DND-41 (cell line): ENCODE measurements at places on chromosomes 5 and 9.
A peak's percentile ranks its signal among the peaks of the same experiment; 100 is the strongest.

GRCh38 chr5:146919304-146919703 is 40.7 kb upstream of the PPP2R2B start:
- DNase-seq, result no peak

DNA sequence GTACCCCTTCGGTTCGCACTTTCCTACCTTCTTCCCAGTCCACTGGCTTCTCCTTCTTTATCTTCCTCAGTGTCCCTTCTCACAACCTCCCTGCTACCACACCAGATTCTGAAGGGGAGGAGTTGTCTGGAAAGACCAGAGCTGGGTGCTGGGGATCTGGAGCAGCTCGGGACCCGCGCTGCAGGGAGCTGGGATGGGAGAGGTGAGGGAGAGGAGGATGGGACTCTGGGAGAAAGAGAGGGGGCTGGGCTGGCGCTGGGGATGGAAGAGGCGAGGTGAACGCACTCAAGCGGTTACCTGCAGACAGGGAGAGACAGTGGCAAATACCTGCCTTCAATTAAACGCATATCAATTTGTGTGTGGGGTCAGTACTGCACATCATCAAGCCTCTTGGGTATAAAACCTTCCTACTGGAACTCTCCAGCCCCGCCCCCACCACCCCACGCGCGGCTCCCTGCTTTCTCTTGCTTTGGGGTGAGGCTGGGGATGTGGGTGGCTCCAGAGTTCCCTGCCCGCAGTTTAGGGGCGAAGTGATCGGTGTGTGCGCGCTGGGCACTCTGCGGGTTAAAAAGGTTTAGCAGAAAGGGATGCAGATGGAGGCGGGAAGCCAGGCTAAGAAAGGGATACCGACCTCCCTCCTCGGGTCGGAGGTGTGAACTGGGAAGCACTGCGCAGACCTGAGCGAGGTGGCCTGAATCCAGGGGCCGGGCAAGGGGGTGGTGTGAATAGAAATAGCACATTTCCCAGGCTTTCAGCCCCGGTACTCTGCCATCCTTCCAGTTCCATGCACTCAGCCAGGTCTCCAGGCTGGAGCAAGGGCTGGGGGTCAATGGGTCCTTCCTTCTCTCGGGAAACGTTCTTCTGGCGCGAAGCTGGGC is 977 bp upstream of the PAM start:
- DNase-seq, result peak; percentile 20

GRCh38 chr5:107157809-107158208 is 512.9 kb downstream of the EFNA5 start:
- no peak for DNase-seq

DNA sequence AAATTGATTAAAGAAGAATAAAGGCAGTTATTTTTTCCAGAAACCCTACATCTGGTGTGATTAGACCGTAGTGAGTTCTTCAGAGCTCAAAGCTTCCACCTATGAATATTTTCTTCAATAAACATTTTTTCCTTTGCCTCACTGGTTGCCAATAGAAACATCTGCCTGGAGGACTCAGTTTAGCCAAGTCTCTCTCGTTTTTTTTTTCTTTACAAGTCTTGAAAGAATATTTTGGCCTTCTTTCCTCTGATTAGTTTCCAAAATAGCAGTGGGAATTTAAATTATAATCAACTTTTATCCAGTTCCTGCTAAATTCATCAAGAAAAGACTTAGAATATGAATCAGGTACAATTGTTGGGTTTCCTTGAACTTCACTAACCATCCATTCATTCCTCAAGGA is 897.5 kb downstream of the TLE1 start:
- no peak for DNase-seq

GRCh38 chr5:157533011-157533481 is 42.5 kb downstream of the ADAM19 start:
- DNase-seq, result no peak

- DNase-seq, result no peak
These were observed 153.7 kb downstream of the NDUFS4 start for GRCh38 chr5:53713978-53714666.

GRCh38 chr5:58248221-58248620 is 211.7 kb downstream of the PLK2 start:
- DNase-seq, result no peak
